GM19239 (cell line): ENCODE measurements at places on chromosomes 1 and 21.

DNA sequence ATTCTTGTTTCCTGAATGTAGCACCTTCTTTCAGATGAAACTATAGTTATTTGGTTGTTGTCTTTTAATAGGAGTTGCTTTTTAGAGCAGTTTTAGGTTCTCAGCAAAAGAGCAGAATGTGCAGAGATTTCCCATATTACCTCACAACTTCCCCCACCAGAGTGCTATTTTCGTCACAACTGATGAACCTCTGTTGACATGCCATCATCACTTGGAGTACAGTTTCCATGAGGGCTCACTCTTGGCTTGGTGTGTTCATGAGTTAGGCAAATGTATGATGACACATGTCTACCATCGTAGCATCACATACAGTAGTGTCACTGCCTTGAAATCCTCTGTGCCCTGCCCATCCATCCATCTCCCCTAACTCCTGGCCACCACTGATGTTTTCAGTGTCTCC lies 3.7 kb downstream of the IBA57 start:
- DNase-seq, result no peak

DNA sequence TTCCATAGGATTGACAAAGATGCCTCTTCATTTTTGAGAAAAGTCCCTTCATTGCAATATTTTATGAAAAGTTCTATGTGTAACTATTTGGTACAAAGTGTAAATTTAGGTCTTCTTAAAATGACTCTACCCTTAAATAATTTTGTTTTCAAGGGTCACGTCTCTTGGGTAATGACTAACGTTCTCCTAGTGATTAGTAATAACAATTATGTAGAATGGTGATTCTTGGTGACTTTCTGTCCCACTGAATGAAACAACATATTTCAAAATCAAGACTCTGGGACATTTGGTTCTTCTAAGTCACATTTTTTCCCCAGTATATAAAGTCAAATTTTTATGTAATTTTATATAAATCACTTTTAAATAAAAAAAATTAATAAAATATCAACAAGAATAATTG lies 277.5 kb upstream of the ADAMTS5 start:
- no peak for DNase-seq

- DNase-seq, result no peak
Observed at GRCh38 chr1:59446257-59446901, 149.5 kb downstream of the FGGY start.

DNA sequence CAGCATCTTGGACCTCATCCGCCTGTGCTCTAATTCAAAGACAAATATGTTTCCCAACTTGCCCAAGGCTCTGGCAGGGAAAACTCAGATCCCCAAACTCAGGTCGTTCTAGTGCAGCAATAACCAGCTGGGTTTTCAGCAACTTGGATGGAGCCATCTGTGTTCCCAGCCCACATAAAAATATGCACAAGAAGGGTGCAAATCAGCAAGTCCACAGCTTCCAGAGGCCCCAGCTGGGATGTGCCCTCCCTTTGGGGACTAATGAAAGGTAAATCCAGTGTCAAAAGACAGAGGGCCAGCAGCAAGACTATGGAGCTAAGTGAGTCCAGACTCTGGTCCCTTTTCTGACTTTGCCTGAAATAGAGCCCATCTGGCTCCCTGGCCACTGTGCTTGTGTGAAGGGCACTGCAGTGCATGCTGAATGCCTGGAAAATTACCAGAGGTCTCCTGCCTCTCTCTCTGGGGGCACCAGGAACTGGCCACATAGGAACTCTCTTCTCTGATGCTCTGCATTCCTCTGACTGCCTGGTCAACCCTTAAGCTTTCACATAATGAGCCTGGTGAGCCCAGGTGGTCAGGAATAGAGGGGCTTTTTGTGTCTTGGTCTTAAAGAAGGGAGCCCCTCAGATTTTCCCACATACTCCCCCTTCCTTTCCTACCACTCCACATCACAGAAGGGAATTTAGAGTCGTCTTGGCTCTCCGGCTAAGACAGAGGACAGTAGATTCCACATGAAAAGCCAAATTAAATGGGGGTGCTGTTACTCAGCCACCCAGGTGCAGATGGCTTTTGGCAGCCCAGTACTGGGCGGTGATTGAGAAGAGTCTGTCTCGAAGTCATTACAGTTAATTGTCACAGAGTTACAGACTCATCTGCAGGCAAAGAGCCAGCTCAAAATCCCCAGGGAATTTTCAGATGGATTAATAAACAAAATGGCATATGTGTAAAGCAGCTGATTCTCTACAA lies 88.1 kb upstream of the C1orf21 start:
- no peak for DNase-seq

DNA sequence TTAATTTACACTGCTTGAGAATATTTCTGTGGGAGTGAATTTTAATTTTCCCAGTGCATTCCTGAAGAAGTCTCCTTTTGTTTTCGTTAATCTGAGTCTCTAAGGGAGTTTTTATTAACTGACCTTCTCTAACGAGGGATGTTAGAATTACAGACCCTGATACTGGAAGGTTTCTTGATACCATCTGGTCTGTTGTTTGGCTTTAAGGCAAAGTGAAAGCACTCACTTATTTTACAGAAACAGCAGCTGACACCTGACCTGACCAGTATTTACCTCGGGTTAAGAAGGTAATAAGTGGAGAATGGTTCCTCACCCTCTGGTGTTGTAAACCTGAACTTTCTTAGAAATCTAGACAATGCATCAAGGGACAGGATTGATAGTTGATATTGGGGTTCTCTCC lies 12.4 kb downstream of the CDC14A start:
- DNase-seq, result no peak

DNA sequence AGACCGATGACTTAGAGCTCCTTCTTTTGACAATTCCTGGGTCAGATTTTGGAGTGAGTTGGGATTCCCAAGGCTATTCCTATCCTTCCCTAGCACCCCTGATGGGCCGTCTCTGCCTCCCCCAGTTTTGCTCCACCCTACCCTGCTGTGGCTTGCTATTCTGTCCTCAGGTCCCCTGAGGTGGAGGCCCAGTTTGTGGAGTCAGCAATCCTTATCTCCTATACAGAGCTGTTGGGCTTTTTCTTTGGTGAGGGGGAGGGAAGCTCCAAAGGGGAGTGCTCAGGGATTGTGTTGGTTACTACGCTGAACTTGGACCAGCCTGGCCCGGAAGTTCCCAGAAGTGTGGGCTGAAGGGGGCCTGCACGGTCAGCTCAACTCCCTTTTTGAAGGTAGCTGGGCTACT lies 7.6 kb downstream of the SESN2 start:
- DNase-seq, result no peak

DNA sequence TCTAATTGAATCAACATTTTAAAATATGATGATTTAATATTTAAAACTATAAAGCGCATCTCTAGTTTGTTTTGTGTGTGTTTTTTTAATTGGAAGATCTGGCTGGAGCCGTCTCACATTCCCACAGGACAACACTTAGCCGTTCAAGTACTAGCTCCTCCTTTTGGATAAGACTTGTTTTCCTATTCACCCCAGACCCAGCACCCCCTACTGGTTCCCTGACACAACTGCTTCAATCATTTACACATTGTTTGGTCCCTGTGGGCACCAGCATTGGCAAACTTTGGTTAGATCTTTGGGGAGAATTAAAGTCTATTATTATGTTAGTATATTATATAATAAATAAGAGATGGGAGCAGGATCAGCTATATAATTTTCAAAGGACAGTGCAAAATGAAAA lies 34.5 kb downstream of the TYW3 start:
- no peak for DNase-seq

- DNase-seq, result no peak
Observed at GRCh38 chr1:114388432-114389003, 122.5 kb downstream of the TRIM33 start.

GRCh38 chr1:168555508-168556046 lies 11.8 kb upstream of the XCL2 start:
- DNase-seq, result no peak

DNA sequence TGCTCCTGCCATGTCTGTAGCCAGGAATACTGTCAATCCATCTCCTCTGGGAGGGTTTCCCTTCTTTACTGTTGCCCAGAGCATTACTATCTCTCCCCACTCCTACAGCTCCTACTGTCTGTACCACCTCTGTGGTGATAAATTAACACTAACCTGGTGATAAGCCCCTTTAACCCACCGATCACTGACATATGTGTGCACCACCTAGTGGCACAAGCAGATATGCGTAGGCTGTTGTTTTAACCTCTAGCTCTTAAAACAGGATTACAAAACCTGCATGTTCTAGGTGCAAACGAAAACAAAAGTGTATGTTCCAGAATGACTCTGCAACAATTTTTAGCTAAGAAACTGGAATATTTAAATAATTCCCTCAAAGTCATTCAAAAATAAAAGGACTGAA lies 93.9 kb upstream of the BEND5 start:
- peak; percentile 8 for DNase-seq

GRCh38 chr1:231933711-231934626 lies 307.4 kb downstream of the DISC1 start:
- DNase-seq, result no peak

- no peak for DNase-seq
Observed at GRCh38 chr1:205344066-205344928, 12.4 kb downstream of the KLHDC8A start.

DNA sequence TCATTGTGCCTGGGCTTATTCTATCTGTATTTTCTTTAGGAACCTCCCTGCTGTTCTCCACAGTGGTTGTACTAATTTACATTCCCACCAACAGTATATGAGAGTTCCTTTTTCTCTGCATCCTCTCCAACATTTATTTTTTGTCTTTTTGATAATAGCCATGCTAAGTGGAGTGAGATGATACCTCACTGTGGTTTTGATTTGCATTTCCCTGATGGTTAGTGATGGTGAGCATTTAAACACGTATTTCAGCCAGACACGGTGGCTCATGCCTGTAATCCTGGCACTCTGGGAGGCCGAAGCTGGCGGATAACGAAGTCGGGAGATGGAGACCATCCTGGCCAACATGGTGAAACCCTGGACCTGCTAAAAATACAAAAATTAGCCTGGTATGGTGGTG lies 57.9 kb downstream of the SLAMF6 start:
- DNase-seq, result no peak

GRCh38 chr1:206693592-206693991 lies 8.9 kb downstream of the MAPKAPK2 start:
- no peak for DNase-seq

- DNase-seq, result no peak
Observed at GRCh38 chr1:179016706-179017382, 8.8 kb upstream of the FAM20B start.

DNA sequence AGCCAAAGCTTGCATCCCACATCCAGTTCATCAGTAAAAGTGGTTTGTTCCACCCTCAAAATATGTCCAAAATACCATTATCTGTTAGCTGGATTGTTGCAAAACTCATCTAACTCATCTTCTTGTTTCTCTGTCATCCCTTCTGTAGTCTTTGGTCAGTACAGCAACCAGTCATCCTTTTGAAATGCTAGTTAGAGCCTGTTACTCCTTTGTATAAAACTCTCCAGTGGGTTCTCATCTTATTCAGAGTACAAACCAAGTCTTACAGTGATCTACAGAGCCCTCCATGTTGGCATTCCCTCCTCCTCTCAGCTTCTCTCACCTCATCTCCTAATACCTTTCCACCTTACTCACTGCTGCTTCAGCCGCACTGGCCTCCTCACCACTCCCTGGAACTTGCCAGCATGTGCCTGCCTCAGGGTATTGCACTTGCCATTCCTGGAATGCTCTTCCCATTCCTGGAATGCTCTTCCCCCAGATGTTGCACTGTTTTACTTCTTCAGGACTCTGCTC lies 70.6 kb downstream of the LAMC1 start:
- no peak for DNase-seq

GRCh38 chr21:21963911-21964310 lies 965.7 kb downstream of the NCAM2 start:
- no peak for DNase-seq

GRCh38 chr1:36156329-36157114 lies 562 bp downstream of the MAP7D1 start:
- DNase-seq, result no peak

- no peak for DNase-seq
Observed at GRCh38 chr1:12518931-12519692, 98.9 kb downstream of the DHRS3 start.

- DNase-seq, result peak; percentile 14
Observed at GRCh38 chr21:34526618-34527290, 14.7 kb upstream of the KCNE1 start.

DNA sequence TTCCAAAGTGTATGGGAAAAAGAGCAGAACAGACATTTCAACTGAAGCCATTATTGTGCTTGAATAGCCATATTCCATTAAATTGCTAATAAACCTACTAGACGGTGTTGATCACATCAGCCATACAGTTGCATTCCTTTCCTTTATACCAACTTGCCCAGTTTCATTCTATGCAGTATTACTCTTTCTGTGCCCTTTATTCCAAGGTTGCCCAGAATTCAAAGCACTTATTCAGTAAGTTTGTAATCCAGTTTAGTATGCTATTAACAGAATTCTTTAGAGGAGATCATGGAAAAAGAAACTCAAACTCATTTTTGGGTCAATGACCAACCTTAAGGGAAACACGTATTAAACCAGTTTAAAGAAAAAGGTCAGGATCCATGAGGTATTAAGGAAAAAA lies 89.5 kb downstream of the DDAH1 start:
- no peak for DNase-seq

- DNase-seq, result no peak
Observed at GRCh38 chr1:201251851-201252430, 31.4 kb upstream of the PKP1 start.

DNA sequence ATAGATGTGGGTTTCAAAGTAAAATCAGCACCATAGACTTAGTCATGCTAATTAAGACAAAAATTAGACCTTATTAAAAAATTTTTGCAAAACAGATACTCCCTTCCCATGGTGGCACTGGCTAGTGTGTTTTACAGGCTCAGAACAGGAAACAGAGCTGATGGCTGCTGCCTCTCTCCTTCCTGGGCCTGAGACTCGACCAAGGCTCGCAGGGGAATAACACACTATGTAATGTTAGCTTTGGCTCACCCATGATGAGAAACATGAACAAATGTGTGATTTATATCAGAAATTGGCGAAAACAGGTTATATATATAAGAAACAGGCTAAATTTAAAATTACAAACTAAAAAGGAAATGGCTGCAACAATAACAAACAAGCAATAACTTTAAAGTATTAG lies 50.7 kb downstream of the ERG start:
- no peak for DNase-seq

GRCh38 chr1:205319081-205320018 lies 2.2 kb downstream of the NUAK2 start:
- no peak for DNase-seq

DNA sequence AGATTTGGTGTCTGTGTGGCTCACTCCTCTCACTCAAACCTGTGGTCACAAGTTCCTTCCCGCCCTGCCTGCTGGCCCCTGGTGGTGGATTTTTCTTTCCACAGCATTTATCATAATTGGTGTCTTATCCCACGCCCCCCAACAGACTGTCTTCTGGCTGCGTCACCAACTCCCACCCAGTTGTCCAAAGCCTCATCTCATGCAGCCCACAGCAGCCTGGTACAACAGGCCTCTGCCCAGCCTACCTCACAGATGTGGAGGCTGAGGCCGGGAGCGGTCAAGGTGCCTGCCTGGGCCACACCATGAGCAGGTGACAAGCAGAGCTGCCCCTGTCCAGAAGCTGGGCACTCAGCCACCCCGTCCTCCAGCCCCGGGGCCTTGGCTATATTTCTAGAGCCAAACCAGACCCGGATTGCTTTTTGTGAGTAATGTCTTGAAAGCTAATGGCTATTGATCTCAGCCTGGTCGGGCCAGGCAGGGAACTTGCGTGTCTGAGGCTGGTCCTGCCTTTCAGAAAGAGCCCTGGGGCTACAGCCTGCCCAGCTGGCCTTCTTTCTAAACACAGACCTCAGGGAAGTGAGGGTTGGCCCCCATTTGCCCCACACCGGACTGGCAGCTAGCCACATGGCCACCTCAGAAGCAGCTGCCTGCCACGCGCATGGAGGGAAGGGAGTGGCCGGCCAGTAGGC lies 2.6 kb downstream of the KCNAB2 start:
- DNase-seq, result no peak
